ENCODE measurements at places on chromosomes 6 and 20.

GRCh38 chr20:41248368-41249024, 69.0 kb downstream of the ZHX3 start:
- no peak for DNase-seq

DNA sequence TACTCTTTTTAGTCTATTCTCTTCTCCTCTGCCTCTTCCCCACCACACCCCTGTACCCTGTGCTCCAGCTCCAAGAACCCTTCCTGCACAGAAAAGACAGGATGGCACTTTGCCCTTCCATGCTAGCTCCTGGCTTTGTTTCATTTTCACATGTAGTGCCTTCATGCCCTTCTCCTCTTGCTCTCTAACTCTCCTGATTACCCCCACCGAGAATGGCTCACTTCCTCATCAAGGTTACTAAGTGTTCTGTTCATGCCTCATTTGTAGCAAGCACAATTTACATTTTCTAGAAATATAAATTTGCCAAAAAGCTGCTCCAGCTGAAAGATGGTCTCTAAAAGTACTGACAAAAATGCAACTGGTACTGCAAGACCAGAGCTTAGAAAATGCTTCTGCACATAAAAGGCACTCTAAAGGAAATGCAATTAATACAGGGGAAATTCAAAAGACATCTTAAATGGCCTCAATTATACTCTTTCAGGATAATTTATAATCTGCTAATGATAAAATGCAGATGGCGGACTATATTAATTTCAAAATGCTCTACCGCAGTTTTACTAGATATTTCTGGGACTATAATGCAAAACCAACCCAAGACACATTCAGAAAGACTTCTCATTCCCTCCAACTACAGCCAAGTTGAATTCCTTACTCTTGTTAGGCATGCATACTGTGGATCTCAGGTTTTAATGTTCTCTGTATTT, 570.2 kb downstream of the PRKN start:
- DNase-seq: no peak

GRCh38 chr20:58557733-58558342, 42.6 kb upstream of the APCDD1L start:
- no peak for DNase-seq

- DNase-seq: no peak
Observed at GRCh38 chr6:69398729-69399128, 398.1 kb downstream of the LMBRD1 start.

- DNase-seq: no peak
Observed at GRCh38 chr20:2694008-2694471, 1.5 kb downstream of the EBF4 start.

GRCh38 chr6:54719131-54719530, 127.4 kb upstream of the FAM83B start:
- no peak for DNase-seq

DNA sequence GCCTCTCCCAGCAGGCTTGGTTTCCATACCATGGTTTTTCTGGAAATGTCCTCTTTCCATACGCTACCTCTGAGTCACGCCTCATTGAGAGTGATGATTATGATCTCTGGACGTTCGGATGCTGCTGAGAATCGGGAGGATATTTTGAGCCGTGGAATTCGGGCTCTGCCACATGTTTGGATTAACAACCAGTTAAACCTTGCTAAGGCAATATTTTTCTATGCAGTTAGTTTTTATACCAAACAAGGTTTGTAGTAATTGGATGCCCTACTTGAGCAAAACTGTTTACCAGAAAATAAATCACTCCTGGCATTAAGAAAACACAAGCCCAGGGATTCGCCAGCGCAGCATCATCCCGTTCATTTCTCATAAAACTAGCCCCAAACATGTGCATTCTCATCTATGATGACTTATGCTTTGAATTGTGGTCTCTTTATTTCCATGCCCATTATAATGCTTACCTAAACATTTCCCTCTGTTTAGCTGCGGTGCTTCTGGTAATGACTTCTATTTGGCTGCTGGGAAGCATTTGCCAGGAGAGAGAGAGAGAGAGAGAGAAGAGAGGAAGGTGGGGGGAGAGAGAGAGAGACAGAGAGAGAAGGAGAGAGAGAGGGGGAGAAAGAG, 198.9 kb downstream of the CLIC5 start:
- DNase-seq: no peak

Data from activated CD4-positive, alpha-beta T cell treated with anti-CD3 and anti-CD28 coated beads, Interleukin-2, Interleukin-4, amounts not matched to agents 100 ng/mL and 50 ng/mL, durations not matched to agents 16 hours and 8 hours (primary cell).